ENCODE measurements at places on chromosomes 16 and 17.

DNA sequence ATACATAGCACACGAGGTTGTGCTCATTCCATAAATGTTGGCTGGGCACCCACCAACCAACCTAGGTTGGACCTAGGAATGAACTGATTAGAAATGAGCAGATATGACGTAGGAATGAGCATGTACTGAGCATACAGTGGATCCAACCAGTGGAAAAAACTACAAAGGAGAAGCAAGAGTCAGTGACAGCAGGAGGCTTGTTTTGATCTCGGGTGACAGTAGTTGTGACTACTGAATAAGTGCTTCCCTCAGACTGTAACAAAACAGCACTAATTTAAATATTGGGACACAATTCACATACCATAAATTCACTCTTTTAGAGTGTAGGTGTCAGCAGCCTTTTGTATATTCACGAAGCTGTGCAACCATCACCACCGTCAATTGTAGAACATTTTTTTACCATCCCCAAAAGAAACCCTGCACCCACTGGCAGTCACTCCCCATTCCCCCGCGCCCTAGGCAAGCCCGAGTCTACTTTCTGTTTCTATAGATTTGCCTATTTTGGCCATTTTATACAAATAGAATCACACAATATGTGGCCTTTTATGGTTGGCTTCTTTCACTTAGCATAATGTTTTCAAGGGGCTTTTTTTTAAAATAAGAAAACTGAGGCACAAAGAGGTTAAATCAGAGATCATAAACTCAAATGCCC is 7.0 kb downstream of the VAC14 start:
- no peak for DNase-seq

DNA sequence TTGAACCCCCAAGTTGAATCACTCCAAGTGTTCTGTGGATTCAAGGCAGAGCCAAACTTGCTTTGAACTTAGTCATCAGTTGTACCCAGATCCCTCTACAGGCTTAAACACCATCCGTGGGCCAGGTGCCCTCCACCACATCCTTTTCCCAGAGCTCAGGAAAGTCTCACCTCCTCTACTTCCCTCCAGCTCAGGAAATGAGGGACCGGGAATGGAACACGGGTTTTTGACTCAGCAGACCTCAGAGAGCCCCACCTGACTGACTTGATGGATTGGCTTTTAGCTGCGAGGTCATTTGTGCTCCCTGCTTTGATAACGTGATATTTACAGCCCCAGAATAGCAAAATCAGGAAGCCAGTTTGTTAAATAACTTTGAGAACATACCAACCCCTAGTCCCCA is 20.1 kb downstream of the GID4 start:
- DNase-seq, result no peak

DNA sequence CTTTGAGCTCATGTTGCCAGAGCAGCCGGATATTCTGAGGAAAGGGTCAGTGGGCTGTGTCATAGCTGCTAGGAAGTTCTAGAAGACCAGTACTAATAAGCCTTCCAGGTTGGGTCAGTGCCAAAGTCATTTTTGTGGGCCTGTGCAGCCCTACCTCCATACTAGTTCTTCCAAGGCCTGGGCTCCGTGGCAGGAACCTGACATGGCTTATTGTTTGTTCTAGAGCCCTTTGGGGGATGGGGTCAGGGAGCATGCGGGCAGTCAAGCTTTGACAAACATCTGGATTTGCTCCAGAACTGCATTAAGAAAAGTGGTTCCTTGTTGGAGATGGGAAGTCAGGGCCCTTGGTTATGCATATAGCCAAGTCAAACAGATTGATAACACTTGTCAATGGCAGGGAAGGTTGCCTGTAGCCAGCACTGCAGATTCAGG is 7.6 kb downstream of the ALKBH5 start:
- peak; percentile 20 for DNase-seq

DNA sequence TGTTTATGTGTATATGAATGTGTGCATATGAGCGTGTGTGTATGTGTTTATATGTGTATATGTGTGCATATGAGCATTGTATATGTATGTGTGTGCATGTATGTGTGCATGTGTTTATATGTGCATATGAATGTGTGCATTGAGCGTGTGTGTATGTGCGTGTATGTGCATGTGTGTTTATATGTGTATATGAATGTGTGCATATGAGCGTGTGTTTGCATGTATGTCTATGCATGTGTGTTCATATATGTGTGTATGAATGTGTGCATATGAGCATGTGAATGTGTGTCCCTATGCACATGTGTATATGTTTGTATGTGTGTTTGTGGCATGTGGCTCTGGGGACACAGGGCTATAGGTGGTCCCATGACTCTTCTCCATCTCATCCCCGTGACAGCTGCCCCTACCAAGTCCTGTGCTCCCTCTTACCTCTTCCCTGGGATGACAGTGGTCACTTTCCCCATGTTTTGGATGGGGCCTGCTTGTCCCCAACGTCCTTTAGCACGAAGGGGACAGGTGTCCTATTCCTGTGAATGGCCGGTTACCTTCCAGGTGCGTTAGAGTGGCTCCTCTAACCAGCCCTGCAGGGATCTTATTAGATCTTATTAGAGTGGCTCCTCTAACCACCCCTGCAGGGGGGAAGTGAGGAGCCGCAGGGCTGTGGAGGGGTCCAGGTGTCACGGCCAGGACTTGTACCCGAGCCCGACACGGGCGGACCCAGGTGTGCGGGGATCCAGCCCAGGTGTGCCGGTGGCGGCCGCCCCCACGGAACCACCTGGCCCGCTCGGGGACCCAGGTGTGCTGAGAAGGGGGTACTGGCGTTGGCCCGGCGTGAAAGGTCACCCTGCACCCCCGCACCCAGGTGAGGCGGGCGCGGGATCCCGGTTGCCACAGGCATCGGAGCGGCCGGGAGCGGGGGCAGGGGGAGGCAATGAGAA is 105.6 kb downstream of the SEC14L1 start:
- no peak for DNase-seq

DNA sequence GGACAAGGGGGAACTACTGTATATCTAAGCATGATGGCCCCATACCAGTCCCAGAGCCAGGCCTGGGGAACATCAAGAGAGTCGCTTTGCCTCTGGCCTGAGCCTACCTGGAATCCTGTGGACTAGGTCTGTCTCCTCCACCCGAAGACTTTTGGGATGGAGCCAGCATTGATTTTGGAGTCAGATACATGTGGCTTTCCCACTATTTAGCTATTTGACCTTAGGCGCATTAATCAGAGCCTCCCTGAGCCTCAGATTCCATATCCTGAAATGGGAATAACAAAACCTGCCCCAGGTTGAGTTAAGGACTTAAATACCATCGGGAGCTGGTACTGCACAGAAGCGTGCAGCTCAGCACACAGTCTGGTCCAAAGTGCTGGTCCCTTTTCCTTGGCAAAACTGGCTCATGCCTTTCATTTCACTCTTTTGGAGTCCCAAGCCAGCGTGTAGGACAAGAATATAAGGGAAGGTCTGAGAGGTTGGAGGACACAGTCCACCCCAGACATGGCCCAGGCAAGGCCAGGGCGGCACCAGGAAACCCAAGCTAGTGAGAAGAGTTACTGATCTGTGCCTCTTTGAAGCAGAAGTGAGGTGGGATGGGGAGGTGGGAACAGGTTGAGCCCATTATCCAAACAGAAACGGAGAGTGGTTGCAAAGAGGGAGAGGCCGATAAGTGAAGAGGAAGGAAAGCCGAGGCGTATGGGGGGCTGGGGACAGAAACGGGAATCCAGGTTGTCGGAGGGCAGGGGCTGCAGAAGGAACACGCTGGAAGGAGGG is 986 bp downstream of the FA2H start:
- no peak for DNase-seq

DNA sequence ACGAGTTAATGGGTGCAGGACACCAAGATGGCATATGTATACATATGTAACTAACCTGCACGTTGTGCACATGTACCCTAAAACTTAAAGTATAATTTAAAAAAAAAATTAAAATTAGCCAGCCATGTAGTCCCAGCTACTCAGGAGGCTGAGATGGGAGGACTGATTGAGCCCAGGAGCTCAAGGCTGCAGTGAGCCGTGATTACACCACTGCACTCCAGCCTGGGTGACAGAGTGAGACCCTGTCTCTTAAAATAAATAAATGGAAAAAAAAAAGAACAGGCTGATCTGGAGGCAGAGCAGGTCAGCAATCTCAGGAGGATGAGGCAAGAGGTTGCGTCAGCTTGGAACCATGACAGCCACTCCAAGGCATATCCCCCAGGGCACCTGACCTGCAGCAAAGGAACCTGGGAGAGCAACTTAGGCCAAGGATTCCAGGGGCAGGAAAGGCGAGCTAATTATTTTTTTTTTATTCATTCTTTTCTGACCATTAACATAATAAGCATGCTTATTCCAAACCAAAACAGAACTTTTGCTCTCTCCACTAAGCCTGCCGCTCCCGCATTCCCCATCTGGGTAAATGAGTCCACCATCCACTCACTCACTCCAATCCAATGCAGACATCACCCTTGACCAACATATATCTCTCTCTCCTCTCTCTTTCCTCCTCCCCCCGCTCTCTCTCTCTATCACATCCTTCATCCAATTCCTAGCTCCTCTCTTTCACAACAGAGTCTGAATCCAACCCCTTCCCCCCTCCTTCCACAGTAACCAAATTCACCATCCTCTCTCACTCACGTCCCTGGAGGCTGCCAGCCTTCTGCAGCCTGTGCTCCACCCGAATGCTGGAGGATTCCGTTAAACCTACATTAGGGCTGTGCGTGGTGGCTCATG is 47.7 kb downstream of the TK2 start:
- peak; percentile 60 for DNase-seq

- DNase-seq, result no peak
These were observed 99.2 kb downstream of the NTN1 start for GRCh38 chr17:9120471-9120870.

DNA sequence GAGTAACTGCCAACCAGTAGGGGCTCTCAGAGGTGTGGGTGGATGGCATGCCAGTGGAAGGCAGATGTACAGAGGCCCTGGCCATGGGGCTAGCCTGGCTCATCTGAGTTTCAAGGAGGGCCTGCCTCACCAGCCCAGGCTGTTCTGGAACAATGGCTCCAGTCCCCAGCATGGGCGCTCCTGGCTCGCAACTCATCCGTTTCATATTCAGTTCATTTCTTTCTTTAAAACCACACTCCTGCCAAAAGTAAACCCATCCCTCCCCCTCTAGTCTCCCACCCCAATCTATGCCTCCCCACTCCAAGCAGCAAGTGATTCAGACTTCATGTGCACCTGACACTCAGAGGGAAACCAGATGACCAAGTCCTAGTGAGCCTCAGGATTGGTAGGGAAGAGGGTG is 2.4 kb downstream of the CCL13 start:
- DNase-seq, result no peak

DNA sequence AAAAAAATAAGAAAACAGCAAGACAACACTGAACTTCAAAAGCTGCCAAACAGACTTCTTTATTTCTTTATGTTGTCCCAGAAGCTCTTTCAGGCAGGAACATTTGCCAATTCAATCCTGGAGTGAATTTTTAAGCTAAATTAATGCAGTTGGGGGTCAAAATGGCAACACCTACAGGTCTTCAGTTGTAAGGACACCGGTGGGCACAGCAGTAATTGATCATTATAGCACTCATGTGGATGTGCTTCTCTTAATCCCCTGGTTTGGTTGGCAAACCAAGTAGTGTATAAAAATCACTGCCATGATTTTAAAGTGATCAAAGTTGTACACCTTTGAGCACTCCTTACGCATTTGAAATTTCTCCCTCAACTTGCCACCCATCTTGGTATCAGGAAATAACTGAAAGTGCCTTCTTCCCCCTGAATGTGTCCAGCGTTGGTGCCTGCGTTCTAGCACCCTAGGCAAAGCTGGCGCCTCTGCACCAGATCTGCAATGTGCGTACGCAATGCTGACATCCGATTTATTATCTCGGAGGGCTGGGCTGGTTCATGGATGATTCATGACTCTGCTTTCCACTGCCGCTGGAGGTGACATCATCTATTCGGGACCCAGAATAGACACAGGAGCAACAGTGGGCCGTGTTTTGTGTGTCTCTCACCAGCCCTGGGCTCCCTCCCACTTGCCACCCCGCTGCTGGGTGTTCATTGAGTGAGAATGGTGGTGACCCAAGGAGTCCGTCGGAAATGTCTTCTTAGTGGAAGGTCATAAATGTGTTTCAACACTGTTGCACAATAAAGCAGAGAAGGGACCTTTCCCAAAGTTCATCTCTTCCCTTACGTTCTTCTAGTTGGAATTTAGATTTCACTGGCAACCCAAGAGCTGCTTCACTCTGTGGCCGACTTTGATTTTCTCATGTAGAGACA is 203.4 kb downstream of the CCDC182 start:
- no peak for DNase-seq

GRCh38 chr16:3472878-3473595 is 22.3 kb downstream of the C16orf90 start:
- no peak for DNase-seq

DNA sequence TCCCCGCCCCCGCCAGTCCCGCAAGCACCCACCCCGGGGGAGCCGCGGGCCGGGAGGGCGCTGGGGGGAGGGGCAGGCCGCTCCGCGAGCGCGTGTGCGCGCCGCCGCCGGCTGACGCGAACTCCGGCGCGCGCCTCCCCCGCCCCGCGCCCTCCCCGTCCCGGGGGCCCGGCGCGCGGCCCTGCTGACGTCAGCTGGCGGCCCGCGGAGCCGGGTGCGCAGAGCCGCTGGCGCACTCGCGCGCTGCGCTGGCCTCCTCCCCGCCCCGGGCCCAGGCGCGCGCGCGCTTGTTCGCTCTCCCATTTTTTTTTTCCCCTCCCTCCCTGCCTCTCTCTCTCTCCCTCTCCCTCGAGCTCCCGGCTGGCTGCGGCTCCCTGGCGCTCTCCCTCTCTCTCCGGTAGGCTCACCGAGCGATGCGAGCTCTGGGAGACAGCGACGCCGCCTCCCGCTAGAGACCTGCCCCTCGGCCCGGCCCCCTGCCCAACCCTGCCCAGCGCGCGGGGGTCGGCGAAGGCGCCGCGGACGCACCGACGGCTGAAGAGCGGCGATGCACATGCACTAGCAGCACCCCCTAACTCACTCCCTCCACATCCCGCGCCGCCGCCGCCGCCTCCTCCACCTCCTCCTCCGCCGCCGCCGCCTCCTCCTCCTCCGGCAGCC is at the start of gene GNAO1:
Gene GNAO1, plus strand, starts transcription at position 334 of the 660 bp plus-strand sequence. CDS start 747 bp downstream, outside the sequence.
- peak; percentile 85 for DNase-seq

- no peak for DNase-seq
These were observed 272.3 kb downstream of the HS3ST3A1 start for GRCh38 chr17:13329421-13329820.

- DNase-seq, result no peak
These were observed 66.1 kb downstream of the MYO18A start for GRCh38 chr17:29114141-29114540.

DNA sequence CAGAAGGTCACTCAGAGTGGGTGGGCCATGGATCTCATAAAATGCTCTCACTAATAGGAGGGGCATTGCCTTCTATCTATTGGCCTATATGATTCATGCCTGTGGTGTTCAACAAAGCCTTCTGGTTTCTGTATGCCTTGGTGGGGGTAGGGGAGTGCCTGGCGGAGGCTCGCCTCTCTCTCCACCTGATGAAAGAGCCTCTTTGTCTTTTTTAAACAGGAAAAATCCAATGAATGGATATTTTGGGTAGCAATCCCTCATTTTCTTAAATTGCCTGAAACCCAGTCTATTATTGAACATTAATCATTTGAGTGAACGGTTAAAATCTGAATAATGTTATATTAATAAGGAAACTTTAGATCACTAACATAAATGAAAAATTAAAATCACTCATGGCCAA is 90.6 kb downstream of the TOX3 start:
- DNase-seq, result no peak
